ENCODE measurements at places on chromosomes 12 and 14. TPM values are rescaled to one million over a fixed set of nuclear protein-coding genes. Genes with fewer than 3 reads are reported as not detected.

DNA sequence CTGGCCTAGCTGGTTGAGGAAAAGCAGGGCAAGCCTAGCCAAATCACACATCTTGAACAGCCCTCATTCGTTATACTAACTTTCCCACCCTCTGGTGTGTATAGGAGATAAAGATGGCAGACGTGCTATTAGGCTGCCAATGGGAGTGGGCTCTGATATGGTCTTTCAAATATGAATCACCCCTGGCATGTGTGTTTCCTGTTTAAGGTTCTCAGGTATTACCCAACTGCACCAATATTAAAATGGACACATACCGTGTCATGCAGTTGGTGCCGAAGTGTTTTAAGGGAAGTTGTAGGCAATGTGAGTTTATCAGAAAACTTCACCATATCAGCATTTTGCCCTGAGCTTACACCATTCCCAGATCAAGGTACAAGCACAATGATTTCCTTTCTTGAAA lies 33.4 kb downstream of the CHST11 start:
- no peaks in the 10 kb centered on the region for H3K27me3 ChIP-seq
- no peaks in the 10 kb centered on the region for H3K36me3 ChIP-seq
- no peak overlapping the region for H3K4me3 ChIP-seq

- DNase-seq = no peak
- H3K27me3 ChIP-seq = no peaks in the 10 kb centered on the region
These were observed at the start of gene LIN7A for GRCh38 chr12:80937391-80938238. Gene LIN7A (minus strand): TSS chr12:80937934. CDS start chr12:80937722, 212 bp downstream.

- H3K27ac ChIP-seq = peak overlapping the region; percentile 97
- DNase-seq = no peak
- no peaks in the 10 kb centered on the region for H3K27me3 ChIP-seq
- peaks cover 8% of the 10 kb centered on the region for H3K36me3 ChIP-seq
- peaks cover 58% of the 10 kb centered on the region for H3K4me1 ChIP-seq
These were observed 684 bp downstream of the KANSL2 start for GRCh38 chr12:48681399-48681709.

GRCh38 chr14:77094672-77095284 lies 3.3 kb upstream of the CIPC start:
- H3K27ac ChIP-seq = no peak overlapping the region
- peaks cover 15% of the 10 kb centered on the region for H3K4me1 ChIP-seq
- no peaks in the 10 kb centered on the region for H3K36me3 ChIP-seq

- H3K4me3 ChIP-seq = no peak overlapping the region
- no peak overlapping the region for H3K27ac ChIP-seq
- H3K27me3 ChIP-seq = no peaks in the 10 kb centered on the region
- no peaks in the 10 kb centered on the region for H3K36me3 ChIP-seq
- no peaks in the 10 kb centered on the region for H3K4me1 ChIP-seq
- no peak for DNase-seq
These were observed 441.8 kb downstream of the NRXN3 start for GRCh38 chr14:78611796-78612571.

DNA sequence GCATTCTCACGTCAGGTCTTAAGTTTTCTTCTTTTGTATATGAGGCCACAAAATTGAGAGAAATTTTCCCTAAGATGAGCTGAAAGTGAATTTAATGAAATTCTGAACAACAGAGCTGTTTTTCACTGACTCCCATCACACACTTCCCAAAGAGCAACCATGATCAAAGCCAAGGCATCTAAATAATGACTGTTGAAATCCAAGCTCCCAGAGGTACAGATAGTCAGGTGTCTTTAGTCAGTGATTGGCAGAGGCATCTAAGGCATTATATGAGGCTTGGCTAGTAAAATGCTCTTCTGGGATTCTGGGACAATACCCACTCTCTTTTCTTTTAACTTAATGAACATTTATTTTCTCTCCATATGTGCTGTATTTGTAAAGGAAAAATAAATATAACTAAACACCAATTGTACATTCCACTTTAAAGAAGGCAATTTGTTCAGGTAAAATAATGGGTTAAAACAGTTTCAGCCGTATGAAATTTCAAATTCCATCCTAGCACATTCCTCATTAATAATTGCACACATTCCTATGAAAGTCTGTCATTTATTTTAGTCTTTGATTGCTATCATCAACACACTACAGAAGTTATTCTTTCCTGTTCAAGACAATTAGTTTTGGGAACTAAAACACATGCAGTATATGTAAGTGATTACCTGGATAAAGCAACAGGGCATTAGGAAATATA lies 871 bp upstream of the SSTR1 start:
- no peak for DNase-seq
- H3K36me3 ChIP-seq = no peaks in the 10 kb centered on the region
- H3K27ac ChIP-seq = no peak overlapping the region
- H3K27me3 ChIP-seq = peaks cover 5% of the 10 kb centered on the region
- H3K4me3 ChIP-seq = no peak overlapping the region
- H3K4me1 ChIP-seq = peaks cover 6% of the 10 kb centered on the region

GRCh38 chr14:77310026-77310425 lies 10.7 kb downstream of the POMT2 start:
- H3K4me3 ChIP-seq = no peak overlapping the region
- no peak for DNase-seq
- peaks cover 7% of the 10 kb centered on the region for H3K4me1 ChIP-seq
- no peaks in the 10 kb centered on the region for H3K27me3 ChIP-seq
- peaks cover 10% of the 10 kb centered on the region for H3K36me3 ChIP-seq
- no peak overlapping the region for H3K27ac ChIP-seq

DNA sequence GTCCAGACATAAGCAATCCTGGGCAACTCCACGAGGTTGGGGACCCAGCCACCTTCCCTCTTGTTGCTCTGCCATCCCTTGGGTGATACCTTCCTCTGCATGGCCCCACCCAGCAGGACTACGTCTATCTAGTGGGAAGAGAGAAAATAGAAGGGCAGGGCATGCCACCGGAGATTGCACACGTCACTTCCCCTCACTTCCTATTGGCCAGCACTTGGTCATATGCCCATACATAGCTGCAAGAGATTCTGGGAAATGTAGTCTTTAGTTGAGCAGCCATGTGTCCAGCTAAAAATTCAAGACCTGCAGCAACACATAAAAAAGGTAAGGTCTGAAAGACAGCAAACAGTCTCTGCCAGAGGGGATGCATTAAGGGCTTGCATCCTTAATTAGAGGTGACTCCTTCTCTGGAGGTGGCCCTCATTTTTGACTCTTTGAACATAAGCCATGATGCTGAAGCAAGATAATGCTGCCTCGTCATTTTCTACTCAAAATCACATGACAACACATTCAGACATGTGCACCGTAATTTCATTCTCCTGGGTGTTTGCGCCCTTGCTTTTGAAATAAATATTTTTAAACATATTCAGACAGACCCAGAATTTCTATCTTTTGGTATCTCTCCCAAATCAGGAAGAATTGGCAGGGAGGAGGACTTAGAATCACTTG lies 91.8 kb upstream of the PWP1 start:
- no peaks in the 10 kb centered on the region for H3K36me3 ChIP-seq
- no peak overlapping the region for H3K4me3 ChIP-seq
- no peak overlapping the region for H3K27ac ChIP-seq
- DNase-seq = no peak
- no peaks in the 10 kb centered on the region for H3K27me3 ChIP-seq

- peaks cover 45% of the 10 kb centered on the region for H3K4me1 ChIP-seq
- DNase-seq = no peak
- peak overlapping the region; percentile 81 for H3K27ac ChIP-seq
- H3K27me3 ChIP-seq = no peaks in the 10 kb centered on the region
- H3K36me3 ChIP-seq = no peaks in the 10 kb centered on the region
These were observed 63.8 kb upstream of the ACTN1 start for GRCh38 chr14:69042787-69043444.

GRCh38 chr14:101132588-101132987 lies 229.1 kb upstream of the RTL1 start:
- peaks cover 38% of the 10 kb centered on the region for H3K27me3 ChIP-seq
- DNase-seq = no peak
- no peaks in the 10 kb centered on the region for H3K4me1 ChIP-seq
- H3K27ac ChIP-seq = no peak overlapping the region
- H3K36me3 ChIP-seq = no peaks in the 10 kb centered on the region

The CD27 gene
- 0.49 TPM for total RNA-seq

The SLC6A13 gene
- not detected for total RNA-seq

The MEG3 gene
- 18.9 TPM for total RNA-seq

The PPFIBP1 gene
- 49.3 TPM for total RNA-seq

The INSM2 gene
- total RNA-seq = not detected

The CELA1 gene
- not detected for total RNA-seq

The OR4K15 gene
- not detected for total RNA-seq

The AQP5 gene
- total RNA-seq = 18.9 TPM

The BAG5 gene
- 24.8 TPM for total RNA-seq
